ELR (cell line): ENCODE measurements at places on chromosomes 13 and 19.
A peak's percentile ranks its signal among the peaks of the same experiment; 100 is the strongest.

- DNase-seq: peak; percentile 95
Observed at GRCh38 chr19:39833464-39834286, at the start of gene DYRK1B. TSS of gene DYRK1B (minus strand) at chr19:39834162. CDS start at chr19:39831867, 2,295 bp downstream.

DNA sequence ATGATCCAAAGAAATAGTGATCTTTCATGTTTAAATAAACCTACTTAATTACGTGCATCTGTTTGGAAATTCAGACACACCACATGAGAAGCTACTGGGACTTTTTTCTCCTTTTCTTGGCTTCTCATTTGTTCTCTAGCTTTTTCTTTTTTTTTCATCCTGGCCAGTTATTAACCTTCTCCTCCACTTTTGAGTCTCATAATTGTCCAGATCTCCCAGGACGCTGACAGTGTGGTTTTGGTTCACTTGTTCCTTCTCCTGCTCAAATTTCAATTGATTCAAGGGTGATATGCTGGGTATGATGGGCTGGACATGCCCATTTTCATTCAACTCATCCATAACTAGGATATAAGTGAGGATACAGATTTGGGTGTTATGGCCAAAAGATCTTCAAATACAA is 152.3 kb downstream of the TM9SF2 start:
- DNase-seq: no peak

GRCh38 chr13:91162180-91162579 is 185.3 kb upstream of the MIR17HG start:
- DNase-seq: peak; percentile 6

DNA sequence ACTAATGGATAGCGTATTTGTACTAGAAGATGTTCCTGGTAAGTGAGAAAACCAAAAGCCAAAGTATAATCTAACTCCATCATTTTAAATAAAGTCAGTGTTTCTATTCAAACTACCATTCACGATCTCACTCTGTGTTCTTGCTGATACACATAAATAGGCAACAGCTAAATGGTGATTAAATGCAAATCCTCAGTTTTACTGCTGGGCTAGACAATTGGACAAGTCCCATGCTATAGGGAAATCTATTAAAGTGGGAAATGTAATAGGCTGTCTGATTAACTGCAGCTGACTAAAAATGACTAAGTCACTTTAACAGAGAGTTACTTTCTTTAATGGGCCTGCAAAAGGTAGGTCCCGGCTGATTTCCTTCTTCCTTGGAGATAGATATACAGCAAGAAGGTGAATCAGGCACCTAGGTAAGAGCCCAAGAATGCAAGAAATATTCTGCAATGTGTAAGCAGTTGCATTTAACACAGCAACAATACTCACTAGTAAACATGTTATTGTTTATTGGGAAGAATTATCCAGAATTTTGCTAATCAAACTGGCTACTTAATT is 298.4 kb downstream of the SLITRK6 start:
- DNase-seq: no peak

DNA sequence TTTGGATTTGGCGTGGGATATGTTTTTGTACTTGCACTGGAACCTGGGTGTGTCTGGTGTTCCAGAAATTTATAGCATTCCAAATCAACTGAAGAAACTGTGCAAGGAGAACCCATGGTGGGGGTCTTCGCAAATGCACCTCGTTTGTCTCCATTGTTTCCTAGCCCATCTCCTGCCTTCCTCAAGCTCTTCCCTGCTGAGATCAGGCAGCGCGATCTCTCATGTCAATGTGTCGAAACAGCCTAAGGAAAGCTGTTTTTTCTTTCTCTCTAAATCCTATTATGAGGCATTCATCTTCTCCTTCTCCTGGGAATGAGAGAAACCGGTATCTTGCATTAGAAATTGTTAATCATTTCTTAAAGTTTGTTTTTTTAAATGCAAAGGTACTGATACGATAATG is 131.0 kb downstream of the KLF5 start:
- no peak for DNase-seq

- DNase-seq: peak; percentile 19
Observed at GRCh38 chr19:18090545-18091216, 3.9 kb upstream of the IL12RB1 start.

- DNase-seq: no peak
Observed at GRCh38 chr13:51229101-51229719, 7.0 kb downstream of the FAM124A start.

GRCh38 chr13:28559636-28560259 is 64.8 kb upstream of the FLT1 start:
- no peak for DNase-seq

DNA sequence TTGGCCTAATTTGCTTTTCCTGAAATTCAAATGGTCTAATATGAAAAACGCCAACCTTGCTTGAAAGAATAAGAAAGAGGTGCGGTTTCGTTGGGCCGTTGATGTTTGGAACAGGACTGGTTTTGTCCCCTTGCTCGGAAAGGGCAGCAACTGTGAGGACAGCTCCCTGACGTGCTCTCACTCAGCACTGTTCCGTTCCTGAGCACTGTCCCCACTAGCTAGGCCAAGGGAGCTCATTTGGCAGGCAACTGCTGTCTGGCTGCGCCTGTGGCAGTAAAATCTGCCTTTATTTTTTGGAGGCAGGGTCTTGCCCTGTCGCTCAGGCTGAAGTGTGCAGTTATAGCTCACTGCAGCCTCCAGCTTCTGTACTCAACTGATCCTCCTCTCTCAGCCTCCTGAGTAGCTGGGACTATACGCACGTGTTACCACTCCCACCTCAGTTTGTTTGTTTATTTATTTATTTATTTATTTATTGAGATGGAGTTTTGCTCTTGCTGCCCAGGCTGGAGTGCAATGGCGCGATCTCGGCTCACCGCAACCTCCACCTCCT is 4.5 kb downstream of the LDLR start:
- no peak for DNase-seq

- DNase-seq: peak; percentile 43
Observed at GRCh38 chr19:12833738-12834565, 427 bp downstream of the RTBDN start.

GRCh38 chr13:27644302-27644701 is 22.6 kb downstream of the POLR1D start:
- DNase-seq: peak; percentile 51

GRCh38 chr13:23793711-23794110 is 95.5 kb downstream of the MIPEP start:
- no peak for DNase-seq

- DNase-seq: peak; percentile 58
Observed at GRCh38 chr13:21060338-21061028, 903 bp downstream of the LATS2 start.

GRCh38 chr13:47119575-47120235 is 222.9 kb upstream of the HTR2A start:
- DNase-seq: peak; percentile 41

- no peak for DNase-seq
Observed at GRCh38 chr13:96994017-96994857, at the start of gene OXGR1. TSS of gene OXGR1 (minus strand) at chr13:96994476. CDS start at chr13:96987759, 6,717 bp downstream.

DNA sequence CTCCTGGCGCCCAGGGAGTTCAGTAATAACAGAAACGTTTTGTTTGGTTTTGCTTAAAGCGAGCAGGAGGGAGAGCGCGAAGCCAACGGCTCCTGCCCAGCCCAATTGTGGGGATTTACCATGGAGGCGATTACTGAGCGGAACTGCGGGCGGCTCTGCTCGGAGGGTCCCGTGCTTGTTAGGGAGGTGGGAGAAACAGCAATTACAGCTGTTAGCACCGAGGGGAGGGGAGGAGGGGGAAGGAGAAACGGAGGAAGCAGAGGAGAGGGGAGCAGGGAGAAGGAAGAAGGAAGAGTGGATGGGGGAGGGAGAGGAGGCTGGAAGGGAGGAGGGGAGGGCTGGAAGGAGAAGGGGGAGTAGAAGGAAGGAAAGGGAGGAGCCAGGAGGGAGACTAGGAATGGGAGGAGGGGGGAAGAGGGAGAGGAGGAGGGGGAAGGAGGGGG is 7.7 kb upstream of the ONECUT3 start:
- no peak for DNase-seq

- DNase-seq: no peak
Observed at GRCh38 chr13:50318887-50319286, 303.6 kb downstream of the KCNRG start.

GRCh38 chr19:30780032-30780431 is 407.8 kb downstream of the ZNF536 start:
- DNase-seq: no peak

DNA sequence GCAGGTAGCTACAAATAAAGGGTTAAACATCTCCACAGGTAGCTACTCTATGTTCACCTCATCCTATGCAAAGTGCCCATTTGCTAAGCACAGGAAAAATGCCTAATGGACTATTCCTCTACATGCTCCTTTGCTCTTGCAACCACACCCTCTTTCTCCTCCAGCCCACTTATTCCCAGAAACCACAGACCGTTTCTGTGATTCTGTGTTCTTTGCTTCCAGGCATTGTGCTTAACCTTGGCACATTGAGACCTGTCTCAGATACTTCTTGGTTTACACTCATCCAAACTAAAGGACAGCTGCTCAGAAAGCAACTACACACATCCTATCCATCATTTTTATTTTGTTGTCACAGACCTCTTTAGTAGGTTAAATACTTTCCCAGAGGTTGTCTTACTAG is 785.0 kb upstream of the MIR17HG start:
- no peak for DNase-seq

- no peak for DNase-seq
Observed at GRCh38 chr19:34573226-34573864, 91.8 kb downstream of the WTIP start.

GRCh38 chr19:1008268-1009040 is 8.2 kb downstream of the GRIN3B start:
- no peak for DNase-seq

GRCh38 chr13:45833242-45833641 is 18.3 kb downstream of the SIAH3 start:
- no peak for DNase-seq

DNA sequence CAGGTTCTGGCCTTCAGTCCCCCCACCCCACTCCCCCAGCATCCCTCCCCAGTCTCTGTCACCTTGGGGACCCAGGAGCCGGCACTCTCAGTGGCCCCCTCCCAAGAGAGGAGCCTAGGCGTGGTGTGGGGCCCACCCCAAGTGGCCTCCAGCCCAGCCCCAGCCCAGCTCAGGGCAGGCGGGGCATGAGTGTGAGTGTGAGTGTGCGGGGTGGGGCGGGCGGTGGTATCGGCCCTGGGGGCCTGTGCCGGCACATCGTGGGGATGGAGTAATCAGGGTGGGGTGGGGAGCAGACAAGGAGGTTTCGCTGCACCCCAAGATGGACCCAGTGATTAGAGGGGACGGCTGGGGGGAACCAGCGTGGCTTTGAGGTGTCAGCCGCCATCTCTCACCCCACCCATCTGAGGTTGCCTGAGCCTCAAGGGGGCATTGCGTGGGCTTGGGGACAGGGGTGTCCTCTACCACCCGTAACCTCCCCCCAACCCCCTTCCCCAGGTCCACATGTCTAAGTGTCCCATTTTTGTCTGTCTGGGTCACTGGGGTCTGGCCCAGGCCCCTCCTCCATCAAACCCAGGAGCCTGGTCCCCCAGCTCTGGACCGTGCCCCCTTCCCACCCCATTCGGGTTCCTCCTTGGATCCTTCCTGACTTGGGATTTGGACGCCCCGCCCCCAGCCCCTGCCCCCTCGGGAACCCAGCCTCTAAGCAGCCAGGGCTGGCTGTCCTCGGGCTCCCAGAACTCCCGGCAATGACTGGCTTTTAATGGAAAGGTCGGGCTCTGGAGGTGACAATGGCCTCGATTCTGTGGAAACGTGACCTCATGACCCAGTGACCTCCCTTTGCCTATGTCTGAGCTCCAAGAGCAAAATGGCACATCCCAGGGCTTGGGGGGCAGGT is 6.9 kb upstream of the SULT2B1 start:
- no peak for DNase-seq

- DNase-seq: peak; percentile 50
Observed at GRCh38 chr13:84659359-84659661, 777.0 kb upstream of the SLITRK1 start.

- no peak for DNase-seq
Observed at GRCh38 chr19:34832581-34833112, 59.6 kb upstream of the ZNF599 start.

DNA sequence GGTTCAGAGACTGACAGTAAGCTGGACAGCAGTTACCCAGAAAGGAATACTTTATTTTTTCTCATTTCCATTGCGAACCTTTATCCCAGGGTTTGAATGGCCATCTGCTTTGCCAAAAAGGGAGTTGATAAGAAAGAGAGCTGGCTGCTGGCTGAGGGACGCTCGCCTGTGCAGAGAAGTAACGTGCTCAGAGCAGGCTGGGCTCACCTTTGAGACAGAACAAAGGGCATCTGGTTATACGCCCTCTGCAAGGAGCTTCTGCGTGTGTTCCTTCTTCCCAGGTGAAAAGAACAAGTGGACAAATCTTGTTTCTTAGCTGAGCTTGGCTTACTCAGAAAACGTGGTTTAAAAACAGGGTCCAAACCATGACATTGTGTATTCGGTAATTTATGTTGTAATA is 47.4 kb downstream of the EFNB2 start:
- DNase-seq: no peak

- peak; percentile 76 for DNase-seq
Observed at GRCh38 chr13:81929988-81930387, 1589.1 kb upstream of the SPRY2 start.

- no peak for DNase-seq
Observed at GRCh38 chr19:58183817-58184215, 955 bp downstream of the ZNF274 start.

GRCh38 chr13:26198116-26198515 is 24.0 kb downstream of the RNF6 start:
- DNase-seq: no peak

DNA sequence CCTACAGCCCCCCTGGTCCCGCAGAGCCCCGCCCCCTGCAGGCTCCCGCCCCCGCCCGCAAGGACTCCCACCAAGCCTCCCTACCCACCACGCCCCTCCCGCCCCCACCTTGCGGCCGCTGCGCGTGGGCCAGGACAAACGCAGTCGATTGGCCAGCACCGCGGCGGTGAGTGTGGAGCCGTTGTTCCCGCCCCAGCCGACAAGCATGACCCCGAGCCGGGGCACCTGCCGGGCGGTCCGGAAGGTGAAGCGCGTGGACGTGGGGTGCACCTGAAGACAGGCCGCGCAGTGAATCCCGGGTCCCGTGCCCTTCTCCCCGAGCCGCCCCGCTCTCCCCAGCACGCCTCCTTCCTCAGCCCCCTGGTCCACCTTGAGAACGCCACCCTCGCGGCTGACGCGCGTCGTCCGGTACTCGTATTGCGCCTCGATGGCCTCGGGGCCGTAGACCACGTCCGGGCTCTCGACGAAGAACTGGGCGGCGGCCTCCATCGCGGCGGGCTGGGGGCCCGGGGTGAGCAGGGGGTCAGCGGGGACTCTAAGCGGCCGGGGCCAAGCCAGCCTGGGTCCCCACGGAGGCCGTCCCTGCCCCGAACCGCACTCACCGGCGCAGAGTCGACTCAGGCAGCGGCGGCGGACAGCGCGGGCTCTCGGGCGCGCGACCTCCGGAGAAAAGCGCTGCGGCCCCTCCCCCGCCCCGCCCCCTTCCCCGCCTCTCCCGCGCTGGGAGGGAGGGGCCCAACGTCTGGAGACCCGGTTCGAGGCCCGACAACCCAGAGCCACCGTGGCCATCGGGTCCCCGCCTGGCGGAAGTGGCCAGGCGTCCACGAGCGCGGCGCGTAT is at the start of gene ISYNA1:
Gene ISYNA1 (minus strand): TSS at position 643 of the 840 bp plus-strand sequence. CDS start 154 bp downstream, at position 489.
- peak; percentile 55 for DNase-seq

GRCh38 chr19:32350471-32350865 is 5.1 kb downstream of the ZNF507 start:
- DNase-seq: peak; percentile 33
